HCT116 (cell line): ENCODE measurements at places on chromosomes 6 and 20. TPM values are rescaled to one million over a fixed set of nuclear protein-coding genes. Genes with fewer than 3 reads are reported as not detected.

Gene PHACTR3
- total RNA-seq, result not detected

- no peak overlapping the region for H3K27ac ChIP-seq
- no peaks in the 10 kb centered on the region for H3K36me3 ChIP-seq
- H3K4me3 ChIP-seq, result no peak overlapping the region
These were observed 39.8 kb upstream of the SNAP25 start for GRCh38 chr20:10178727-10179313.

DNA sequence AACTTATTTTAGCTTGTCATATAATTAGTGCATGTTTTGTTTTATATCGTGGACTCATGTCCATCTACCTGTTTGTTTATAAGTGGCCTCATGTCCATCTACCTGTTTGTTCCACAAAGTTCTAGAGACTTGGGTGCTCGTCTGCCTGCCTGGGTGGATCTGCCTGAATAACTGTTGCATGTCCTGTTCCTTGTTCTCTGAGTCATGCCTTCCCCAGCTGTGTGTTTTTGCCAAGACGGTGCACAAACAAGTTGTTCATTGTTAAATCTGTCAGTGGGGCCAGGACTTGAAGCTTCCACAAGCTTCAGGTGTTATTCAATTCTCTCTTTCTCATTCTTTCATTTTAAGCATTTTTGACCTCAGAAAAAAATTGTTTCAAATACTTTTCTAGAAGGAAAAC, 358.0 kb upstream of the CITED2 start:
- H3K36me3 ChIP-seq, result no peaks in the 10 kb centered on the region
- no peaks in the 10 kb centered on the region for H3K4me1 ChIP-seq
- no peak overlapping the region for H3K27ac ChIP-seq
- no peak overlapping the region for H3K4me3 ChIP-seq
- DNase-seq, result peak; percentile 18
- no peaks in the 10 kb centered on the region for H3K27me3 ChIP-seq

- no peak overlapping the region for H3K4me3 ChIP-seq
- peaks cover 8% of the 10 kb centered on the region; the same call in 1 of the 2 replicates for H3K27me3 ChIP-seq
- no peak for DNase-seq
- H3K4me1 ChIP-seq, result no peaks in the 10 kb centered on the region
- H3K27ac ChIP-seq, result no peak overlapping the region
- H3K36me3 ChIP-seq, result no peaks in the 10 kb centered on the region
These were observed 287.5 kb downstream of the LRFN2 start for GRCh38 chr6:40299681-40300080.

- H3K4me1 ChIP-seq, result peaks cover 15% of the 10 kb centered on the region
- no peak for DNase-seq
- H3K27ac ChIP-seq, result no peak overlapping the region
These were observed 2.7 kb downstream of the HIVEP1 start for GRCh38 chr6:12014873-12015149.
